Kidney glomerular epithelial cell (primary cell): ENCODE measurements at places on chromosomes 2 and 18.
A peak's percentile ranks its signal among the peaks of the same experiment; 100 is the strongest.

- DNase-seq: peak; percentile 49
Measured at GRCh38 chr2:45287045-45287444, 277.8 kb upstream of the SIX2 start.

DNA sequence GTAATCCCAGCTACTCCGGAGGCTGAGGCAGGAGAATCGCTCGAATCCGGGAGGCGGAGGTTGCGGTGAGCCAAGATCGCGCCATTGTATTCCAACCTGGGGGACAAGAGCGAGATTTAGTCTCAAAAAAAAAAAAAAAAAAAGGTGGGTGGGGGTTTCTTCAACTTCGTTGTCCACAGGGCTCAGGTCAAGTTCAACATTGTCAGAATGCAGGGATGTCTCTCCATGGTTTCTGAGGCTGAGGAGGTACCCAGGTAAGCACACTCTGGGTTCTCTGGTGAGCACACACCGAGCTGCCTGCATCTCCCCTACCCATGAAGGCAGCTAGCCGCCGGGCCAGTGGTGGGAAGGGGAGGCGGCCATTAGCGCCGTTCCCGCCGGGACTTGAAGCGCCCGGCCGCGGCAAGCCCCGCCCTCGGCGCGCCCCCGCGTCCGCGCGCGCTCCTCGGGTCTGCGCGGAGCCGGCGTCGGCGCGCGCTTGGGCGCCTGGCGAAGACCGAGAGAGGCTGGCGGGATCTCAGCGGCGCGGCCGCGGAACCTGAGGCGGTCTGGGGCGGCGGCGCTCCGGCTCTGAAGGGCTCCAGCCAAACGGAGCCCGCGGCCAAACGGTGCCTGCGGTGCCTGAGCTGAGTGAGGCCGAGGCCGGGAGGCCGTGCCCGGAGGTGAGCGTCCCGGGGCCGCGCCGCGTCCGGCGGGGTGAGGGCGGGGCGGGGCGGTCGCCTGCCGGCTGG lies at the start of gene UBXN2A:
Gene UBXN2A (plus strand): TSS at position 477 of the 731 bp plus-strand sequence. CDS start 17,852 bp downstream, outside the sequence.
- peak; percentile 76 for DNase-seq

GRCh38 chr18:35116784-35117318 lies 75.6 kb downstream of the MAPRE2 start:
- no peak for DNase-seq

DNA sequence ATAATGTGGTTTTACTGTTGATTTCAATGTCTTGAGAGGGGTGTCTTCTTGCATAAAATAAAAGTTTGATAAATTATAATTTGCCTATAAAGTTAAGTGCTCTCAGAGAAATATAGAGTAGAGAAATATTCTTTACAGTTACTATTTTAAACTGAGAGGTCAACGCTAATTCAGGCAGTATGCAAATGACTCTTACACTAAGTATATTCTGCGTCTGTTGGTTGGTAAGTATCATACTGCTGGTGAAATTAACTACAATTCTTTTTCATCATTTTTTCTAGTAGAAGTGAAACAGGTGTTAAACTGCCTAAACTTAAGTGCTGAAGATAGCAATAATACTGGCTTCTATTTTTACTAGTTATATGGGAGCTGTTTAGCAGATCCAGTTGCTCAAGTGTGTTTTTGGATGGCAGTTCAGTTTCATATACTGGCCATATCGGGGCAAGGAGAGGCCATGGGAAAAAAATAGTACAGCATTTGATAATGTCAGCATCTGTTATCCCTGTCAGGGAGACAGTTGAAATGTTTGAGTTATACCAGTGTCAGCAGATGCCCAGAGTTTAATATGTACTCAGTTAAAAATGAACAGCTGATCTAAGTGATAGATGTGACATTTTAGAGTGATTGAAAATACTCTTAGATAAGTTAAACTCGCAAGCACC lies 86.2 kb downstream of the MIB1 start:
- no peak for DNase-seq

DNA sequence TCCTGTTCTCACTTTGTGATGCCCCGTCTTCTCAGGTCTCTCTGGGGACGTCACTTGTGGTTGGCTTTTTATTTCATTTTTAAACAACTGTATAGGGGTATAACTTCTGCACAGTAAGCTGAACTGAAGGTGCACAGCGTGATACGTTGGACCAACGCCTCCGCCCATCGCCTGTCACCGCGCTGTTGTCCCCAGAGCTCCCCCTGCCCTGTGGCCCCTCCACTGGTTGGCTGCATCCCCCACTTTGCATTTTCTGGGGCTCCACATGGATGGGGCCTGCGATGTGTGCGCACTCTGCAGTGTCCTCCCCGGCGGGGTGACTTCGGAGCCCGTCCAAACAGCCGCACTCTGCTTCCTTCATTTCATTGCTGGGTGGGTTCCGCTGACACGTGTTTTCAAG lies 14.3 kb downstream of the GPR35 start:
- DNase-seq: no peak

DNA sequence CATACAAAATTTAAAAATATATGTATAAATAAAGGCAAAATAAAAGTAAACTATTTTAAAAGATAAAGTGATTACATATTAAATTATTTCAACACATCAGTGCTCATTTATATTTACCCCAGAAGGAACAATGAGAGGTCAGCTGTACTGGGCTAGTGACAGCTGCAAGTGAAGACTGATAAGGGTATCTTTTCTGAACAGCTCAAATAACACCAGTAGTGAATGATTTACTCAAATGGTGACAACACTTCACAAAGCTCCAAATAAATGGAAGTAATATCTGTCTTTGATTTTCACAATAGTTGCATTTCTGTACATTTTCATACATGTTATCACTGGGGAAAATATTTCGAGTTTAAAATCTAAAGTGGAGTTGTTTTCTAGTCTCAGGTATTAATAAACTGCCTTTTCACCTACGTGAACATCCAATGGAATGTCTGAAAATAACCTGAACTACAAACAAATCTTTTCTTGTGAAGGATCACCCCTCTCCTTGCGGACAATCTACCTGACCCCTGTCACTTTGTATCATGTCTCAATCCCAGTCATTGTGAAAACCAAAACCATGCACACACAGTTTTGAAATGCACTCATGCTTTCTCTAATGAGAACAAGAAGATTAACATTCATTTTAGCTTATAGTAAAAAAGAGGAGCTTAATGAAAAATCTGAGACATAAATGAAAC lies 1928.8 kb upstream of the CELF4 start:
- no peak for DNase-seq

GRCh38 chr2:7559791-7560190 lies 642.6 kb downstream of the RNF144A start:
- no peak for DNase-seq
